ENCODE measurements at places on chromosomes 6 and 20.

GRCh38 chr6:70846207-70846835, 110.5 kb downstream of the B3GAT2 start:
- DNase-seq: no peak

DNA sequence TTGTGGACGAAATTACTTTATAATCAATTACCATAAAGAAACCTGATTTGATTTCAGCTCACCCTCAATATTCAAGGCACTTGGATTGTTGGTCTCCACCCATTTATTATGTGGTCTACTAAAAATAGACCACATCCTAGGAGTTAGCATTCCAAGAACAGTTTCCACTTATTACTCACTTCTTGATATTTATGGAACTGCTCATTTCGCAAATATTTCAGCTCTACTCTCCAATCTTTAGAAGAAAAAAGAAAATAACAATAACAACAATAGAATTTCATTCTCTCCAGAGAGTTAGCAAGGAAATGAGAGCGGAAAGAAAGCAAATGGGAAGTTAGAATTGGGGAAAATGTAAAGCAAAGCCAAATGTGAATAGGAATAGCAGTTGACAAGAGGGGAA, 26.2 kb upstream of the HDAC2 start:
- DNase-seq: no peak

GRCh38 chr6:150667977-150668716, 68.5 kb downstream of the PLEKHG1 start:
- DNase-seq: no peak

DNA sequence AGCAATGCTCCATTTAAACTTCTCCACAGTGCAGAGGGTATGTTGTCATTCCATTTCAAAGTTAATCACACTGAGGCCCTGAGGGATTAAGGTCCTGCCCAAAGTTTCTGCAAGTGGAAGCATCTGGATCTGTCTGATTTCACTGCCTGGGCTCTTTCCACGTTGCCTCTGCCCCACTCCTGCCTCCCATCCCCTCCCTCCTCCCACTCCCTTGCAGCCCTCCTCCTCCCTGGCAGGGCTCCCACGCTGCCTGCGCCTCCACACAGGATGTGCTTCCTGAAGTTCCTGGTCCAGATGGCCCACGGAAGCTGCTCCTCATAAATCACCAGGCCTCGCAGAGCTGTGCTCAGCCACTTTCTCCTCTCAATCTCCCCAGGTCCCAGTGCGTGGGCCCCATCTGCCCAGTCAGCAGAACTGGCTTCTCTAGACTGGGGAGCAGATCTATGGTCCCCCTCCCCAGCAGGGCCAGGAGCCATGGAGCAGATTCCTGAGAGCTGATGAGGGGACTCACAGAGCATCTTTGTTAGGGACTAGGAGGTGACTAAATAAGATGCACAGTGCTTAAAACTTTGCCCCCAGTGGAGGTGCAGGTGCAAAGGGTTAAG, 65.4 kb upstream of the MAFB start:
- no peak for DNase-seq

DNA sequence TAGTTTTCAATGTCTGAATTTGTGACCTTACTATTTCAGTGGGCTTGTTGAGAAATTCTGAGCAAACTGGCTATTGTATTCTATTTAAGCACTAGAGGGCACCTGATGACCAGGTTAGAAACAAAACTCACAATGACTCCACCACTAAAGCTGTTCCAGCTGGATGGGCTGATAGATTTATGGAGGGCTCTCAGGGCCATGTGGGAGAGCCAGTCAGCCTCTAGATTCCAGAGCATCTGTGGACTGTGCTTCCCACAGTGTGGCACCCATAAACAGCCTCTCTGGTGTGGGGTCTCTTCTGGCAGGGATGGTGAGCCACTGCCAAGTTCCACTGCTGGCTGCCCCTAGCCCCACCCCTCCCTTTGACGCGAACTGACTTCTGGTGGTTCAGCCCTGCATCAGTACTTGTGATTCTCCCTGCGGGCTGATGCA, 29.2 kb downstream of the C6orf58 start:
- DNase-seq: no peak

DNA sequence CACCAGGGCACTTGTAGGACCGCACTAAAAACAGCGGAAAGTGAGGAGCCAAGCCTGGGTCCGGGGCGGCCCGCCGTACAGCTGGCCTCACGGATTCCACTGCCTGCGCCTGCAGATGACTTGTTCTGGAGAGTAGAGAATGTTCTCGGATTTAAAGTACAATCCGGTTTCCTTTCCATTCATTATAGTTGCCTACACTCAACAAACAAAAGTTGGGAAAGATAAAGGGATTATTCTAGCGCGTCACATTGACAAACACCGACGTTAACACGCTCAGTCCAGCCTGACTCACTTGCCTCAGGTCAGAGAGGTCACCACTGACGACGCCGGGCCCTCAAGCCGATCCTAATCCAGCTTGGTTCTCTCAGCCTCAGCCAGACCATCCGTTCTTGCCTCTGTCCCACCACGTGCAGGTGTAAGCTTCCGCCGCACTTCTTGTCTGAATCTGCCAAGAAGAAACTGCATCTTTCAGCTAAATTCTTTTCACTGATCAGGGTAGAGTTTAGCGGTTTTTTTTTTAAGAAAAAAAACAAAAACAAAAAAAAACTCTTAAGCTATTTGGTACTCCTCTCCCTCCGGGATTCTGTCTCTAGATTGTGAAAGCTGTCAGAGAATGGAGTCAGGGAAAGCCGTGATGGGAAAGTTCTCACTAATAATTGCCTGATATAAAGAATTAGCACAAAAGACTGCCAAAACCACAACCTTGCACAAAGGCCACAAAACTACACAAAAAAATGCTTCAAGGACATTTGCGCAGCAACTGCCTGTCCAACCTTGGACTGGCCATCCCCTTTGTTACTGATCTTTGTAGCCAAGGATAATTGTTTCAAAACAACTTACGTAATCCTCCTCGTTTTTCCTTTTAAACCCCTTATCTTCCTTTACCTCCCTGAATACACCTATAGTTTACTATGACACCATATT, 1.1 kb upstream of the PHF10 start:
- peak; percentile 43 for DNase-seq

DNA sequence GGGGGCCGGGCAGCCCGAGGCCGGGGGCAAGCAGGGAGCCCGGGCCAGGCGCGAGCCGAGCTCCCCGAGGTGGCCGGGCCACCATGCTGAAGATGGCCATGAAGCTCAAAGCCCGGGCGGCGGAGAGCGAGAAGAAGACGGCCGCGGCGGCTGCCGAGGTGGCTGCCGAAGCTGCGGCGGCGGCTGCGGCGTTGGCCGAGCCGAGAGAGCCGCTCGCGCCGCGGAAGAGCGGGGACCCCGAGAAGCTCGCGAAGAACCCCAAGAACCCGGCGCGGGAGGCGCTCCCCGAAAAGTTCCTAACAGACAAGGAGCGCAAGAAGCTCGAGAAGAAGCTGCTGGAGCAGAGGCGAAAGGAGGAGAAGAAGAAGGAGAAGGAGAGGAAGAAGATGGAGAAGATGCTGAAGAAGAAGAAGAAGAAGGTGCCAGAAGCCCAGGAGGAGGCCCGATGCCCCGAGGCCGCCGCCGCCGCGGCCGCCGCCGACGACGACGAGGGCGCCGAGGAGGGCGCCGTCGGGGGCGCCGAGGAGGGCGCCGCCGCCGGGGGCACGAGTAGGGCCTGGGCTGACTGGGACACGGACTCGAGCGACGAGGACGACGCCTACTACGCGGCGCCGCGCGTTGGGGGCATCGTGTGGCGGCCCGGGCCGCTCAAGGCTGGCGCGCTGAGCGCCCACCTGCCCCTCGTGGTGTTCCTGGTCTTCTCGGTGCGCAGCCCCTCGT, 37.4 kb downstream of the GNAS start:
- DNase-seq: peak; percentile 52

- DNase-seq: no peak
These were observed 20.1 kb downstream of the OPRM1 start for GRCh38 chr6:154058963-154059680.

DNA sequence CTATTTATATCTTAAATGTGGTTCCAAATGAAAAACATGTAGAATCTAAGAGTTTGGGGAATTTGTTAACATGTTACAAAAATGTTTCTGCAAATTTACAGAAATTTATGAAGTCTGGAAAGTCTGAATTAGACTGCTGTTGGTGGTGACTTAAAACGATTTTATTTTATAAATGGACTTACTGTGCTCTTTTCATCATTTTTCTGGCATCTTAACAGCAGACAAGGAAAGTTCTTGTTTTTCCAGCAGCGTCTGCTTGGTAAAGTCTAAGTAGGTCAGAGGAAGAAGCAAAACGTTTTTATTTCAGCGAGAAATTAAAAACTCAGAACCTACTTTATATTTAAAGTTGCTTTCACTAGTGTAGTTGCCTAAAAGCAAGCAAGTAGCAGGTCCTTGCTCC, 48.6 kb upstream of the COL9A1 start:
- DNase-seq: no peak

GRCh38 chr6:5763407-5763806, 243.3 kb downstream of the NRN1 start:
- no peak for DNase-seq

DNA sequence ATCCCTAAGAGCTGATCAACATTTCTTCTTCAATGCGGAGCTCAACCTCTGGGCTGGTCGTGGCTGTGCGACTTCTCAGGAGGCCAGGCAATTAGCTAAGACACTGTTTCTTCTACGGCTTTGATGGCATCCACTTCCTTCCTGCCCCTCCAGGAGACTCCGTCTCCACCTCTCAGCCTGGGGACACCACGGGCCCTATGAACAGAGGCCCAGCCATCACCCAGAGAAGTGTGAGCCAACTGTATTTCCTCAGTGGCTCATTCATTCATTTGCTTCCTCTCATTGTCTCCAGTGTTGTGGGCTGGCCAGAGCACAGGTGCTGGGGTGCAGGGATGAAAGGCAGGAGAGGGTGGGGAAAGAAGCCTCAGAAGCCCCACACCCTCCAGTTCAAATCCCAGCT, 51.8 kb upstream of the APCDD1L start:
- no peak for DNase-seq

GRCh38 chr20:36854348-36855240, 21.3 kb upstream of the TLDC2 start:
- DNase-seq: no peak

DNA sequence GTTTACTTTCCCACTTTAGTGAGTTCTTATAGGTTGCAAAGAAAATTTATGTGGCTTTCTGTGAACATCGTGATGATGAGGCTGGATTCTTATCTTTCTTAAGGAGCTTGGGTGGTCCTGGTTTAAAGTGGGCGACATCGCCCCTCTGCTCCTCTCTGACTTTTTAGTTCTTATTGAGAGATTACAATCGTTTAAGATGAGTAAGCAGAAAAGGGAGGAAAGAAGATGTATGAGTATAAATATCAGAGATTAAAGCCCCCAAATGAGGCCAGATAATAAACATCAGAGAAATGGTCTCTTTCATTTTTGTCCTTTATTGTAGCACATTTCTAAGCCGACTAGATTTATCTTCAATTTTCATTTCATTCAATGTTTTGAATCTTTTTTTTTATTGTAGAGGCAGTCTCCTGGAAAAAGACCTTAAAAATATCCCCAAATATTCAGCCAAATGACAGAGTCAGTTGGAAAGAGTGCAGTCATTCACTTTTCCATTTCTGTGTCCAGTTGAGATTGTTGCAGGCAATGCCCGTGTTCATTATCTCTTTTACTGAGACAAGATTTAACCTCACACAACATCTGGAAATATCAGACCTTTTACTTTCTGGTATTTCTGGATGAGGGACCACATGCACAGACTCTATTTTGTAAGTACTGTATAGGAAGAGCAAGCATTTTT, 62.0 kb upstream of the PDE7B start:
- no peak for DNase-seq

DNA sequence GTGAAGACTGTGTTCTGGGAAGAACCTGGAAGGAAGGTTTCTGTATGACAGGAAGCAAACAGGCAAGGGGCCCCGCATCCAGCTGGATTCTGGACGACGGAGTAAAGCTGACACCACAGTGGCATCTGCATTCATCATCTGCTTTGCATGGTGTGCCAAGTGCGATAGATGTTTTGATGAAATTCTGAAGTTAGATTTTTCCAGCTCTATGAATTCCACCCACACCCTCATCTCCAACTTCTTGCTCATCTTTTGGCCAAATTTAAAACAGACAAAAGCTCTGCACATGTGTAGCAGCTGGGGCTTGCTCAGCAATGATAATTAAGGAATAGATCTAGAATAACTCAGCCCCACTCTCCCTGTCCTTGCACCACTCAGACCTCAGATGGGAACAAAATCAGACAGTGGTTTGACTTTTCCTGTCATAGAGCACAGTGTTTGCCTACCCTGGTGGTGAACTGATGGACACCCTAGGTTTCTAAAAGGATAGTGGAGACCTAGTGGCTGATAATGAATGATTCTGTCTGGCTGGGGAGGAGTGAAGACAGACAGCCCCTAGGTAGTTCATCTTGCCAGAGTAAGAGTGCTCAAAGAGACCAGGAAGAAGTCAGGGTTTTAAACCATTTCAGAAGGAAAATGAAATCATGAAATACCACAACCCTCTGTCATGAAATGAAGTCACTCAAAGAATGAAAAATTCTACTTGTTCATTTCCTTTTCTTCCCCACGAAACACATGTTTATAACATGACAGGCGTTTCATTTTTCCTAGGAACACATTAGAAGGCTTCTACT, 85.8 kb downstream of the BCAS1 start:
- DNase-seq: no peak

GRCh38 chr6:43393602-43394001, 24.2 kb upstream of the ZNF318 start:
- no peak for DNase-seq

- no peak for DNase-seq
These were observed at the start of gene GNRH2 for GRCh38 chr20:3043322-3043721. Gene GNRH2, plus strand, starts transcription at chr20:3043622. Its CDS starts 793 bp downstream, at chr20:3044415.

DNA sequence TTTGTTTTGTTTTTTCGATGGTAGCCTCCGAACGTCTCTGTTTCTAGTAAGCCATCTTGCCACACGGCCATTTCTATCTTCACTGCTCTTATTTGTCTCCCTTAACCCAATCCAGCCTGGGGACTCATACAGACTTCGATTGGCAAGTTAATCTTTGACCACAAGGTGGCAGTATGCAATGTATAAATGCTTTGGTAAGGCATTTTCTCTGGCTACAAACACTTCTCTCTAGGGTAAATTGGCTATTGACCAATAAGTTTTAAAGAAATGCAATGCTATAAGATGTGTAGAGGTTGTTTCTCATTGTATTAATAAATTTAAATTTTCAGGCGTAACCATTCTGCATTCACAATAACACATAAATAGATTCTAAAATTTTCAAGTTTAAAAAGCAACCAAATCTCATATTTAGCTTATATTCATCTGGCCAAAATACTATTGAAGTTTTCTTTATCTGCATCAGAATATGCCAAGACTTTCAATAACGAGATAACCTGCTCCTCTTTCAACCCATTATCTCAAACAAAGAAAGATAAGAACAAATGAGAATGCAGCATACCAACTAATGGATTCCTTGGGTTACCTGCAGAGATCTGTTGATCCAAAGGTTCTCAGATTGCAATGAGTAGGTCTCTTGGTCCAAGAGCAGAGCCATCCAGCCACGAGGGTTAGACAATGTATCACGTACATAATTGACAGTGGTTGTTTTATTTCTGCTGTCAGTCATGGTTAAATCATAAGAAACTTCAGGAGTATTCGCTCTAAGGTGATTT, 231.9 kb downstream of the PKHD1 start:
- peak; percentile 3 for DNase-seq

DNA sequence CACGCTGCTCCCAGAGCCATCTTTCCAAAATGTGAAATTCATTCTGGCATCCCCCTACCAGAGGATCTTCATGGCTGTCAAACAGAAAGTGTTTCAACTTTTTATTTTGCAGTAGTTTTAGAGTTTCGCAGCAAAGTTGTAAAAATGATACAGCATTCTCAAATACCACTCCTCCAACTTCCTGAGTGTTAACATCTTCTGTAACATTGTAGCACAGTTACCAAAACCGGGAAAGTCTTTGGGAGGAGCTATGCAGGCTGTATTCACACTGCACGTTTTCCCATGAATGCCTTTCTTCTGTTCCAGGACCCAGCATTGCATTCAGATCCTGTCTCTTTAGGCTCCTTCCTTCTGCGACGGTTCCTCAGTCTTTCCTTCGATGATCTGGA, 30.1 kb downstream of the CDYL start:
- no peak for DNase-seq
